ENCODE measurements at places on chromosomes 6 and 20.

DNA sequence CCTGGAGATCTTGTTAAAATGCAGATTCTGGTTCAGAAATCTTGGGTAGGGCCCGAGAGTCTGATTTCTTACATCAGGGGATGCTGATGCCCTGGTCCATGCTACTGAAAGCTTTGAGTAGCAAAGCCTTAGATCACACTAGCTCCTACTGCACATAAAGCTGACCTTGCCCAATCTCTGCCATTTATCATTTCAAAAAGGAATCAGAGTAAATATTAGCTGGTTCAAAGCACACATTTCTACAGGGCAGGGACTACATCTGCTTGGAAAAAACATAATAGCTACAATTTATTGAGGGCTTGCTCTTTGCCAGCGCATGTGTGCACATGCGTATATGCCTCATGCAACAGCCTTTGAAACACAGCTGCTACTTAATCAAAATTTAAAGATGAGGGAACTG, 440.4 kb upstream of the ARID1B start:
- no peak for DNase-seq

DNA sequence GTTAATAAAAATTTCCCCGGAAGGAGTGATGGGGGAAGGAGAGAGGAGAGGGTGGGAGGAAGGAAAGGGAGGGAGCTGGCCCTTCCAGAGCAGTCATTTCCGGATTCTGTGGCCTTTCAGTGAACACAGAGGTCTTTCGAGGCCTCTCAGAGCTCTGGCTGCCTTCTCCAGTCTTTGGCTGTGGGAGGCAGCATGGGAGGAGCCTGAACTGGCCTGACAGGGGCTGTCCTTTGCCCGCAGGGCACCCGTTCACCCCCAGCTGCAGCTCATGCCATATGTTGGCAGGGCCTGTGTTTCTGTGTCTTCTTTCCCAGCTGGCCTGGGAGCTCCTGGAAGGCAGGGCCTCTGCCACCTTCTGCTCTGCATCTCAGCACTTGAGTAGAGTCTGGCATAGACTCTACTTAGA, 95.5 kb downstream of the PPP1R14C start:
- no peak for DNase-seq

- DNase-seq = no peak
These were observed 165.4 kb downstream of the GMPR start for GRCh38 chr6:16403831-16404230.

DNA sequence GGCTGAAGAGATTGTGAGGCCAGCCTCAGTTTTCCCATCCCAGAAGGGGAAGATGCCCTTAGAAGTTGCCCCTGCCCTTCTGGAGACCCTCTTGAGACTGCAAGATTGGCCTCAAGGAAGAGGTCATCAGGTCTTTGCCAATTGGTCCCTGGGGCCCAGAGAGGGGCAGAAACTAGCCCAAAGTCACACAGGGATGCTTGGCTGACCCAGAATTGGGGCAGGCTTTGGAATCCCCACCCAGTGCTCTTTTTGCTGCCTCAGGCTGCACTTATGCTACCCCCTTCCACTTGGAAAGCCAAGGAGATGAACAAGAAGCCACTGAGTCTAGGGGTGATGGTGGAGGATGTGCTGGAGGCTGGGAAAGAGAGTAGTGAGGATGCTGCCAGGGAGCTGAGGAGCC, 24.9 kb upstream of the FKBP1A start:
- DNase-seq = no peak

DNA sequence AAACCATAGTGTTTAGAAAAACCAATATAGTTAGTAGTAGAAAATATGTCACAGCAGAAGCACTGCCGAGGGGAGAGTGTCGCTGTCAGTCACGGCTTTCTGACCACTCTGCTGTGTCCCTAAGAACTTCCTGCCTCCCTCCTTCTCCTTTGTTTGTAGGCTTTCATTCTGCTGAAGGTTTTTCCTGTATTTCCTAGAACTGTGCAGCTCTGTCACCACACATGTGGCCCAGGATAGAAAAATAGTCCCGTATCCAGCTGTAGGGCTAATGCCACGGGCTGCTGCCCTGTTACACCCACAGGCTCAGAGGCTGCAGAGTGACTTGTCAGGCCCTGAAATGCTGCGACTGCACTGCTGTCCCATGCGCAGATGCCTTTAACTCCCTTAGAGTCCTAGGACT, 52.6 kb upstream of the SYNJ2 start:
- DNase-seq = no peak

- DNase-seq = no peak
These were observed 27.8 kb downstream of the FYN start for GRCh38 chr6:111845441-111845871.

- DNase-seq = no peak
These were observed 4.7 kb upstream of the LY86 start for GRCh38 chr6:6583836-6584235.

DNA sequence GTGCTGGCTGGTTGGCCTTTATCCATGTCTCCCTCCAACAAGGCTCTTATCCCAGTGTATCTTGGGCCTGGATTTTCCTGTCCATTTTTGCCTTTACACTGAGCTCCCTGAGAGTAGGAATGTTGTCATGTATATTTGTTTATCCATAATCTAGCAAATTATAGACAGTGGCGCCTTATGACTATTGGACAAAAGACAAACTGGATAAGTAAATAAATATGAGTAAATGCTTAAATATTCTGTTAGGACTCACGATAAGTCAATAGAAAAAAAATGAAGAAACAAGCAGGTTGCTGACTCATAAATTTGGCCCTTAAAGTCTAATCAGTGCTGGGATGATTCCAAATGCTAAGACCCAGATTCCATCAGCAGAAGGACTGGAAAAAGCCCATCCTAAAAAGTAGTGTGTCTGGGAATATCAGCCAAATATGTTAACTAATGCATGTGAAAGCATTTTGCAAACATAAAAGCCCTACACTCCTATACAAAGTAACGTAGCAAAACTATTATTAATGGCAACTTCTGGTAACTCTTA, 55.0 kb upstream of the PCSK2 start:
- DNase-seq = no peak

GRCh38 chr20:15706719-15707118, 866.5 kb downstream of the KIF16B start:
- DNase-seq = no peak

DNA sequence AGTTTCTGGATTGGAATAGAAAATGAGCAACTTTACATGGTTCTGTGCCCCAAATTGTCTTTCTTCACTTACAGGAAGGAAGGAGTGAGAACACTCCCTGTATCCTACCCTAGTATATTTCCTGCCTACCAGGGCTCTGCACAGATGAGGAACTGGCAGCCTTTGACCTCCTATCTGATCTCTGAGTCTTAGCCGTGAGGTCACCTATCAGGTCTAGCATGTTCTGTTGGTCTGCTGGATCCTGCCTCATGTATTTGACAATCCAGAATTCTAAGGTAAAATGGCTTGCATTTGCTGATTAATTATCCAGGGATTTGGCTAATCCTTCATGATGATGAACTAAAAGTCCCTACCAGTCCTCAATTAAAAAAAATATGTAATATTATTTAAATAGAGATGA, 35.0 kb upstream of the TRAM2 start:
- no peak for DNase-seq

DNA sequence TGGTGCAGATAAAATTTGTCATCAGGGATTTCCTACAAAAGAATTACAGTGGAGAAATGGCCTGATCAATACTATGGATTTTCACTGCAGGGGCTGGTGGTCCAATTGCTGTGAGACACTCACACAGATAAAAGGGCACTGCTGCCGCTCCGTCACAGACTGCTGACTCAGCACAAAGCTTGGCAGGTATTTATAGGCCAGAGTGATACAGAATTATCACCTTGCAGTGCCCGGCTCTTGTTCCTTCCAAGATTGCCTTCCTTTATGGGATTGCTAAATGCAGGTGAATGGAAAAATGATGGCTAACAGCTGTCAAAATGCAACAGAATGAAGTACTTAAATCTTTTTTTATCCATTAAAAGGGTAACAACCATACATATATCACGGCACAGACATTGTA, 247.8 kb upstream of the ZFP64 start:
- no peak for DNase-seq

- DNase-seq = no peak
These were observed 12.8 kb downstream of the KCTD20 start for GRCh38 chr6:36455486-36456027.

Data from HFFc6 (cell line).